Tongue (tissue), 3 donors: ENCODE measurements at places on chromosomes 2 and 18. TPM values are rescaled to one million over a fixed set of nuclear protein-coding genes. Genes with fewer than 3 reads are reported as not detected.

Gene CNTNAP5
- 1.7 TPM for total RNA-seq

Gene GCG
- not detected for total RNA-seq

Gene CFAP65
- not detected for total RNA-seq

Gene PLCL1
- total RNA-seq = 31.2 TPM

Gene ZNF521
- total RNA-seq = 85.8 TPM

Gene NOSTRIN
- 6.9 TPM for total RNA-seq

Gene RSAD2
- total RNA-seq = 2.6 TPM

Gene GRHL1
- total RNA-seq = 50.3 TPM

Gene KIAA2012
- total RNA-seq = 0.21 TPM

Gene L3MBTL4
- total RNA-seq = 6.5 TPM
